ENCODE measurements at places on chromosomes 12 and 14.

DNA sequence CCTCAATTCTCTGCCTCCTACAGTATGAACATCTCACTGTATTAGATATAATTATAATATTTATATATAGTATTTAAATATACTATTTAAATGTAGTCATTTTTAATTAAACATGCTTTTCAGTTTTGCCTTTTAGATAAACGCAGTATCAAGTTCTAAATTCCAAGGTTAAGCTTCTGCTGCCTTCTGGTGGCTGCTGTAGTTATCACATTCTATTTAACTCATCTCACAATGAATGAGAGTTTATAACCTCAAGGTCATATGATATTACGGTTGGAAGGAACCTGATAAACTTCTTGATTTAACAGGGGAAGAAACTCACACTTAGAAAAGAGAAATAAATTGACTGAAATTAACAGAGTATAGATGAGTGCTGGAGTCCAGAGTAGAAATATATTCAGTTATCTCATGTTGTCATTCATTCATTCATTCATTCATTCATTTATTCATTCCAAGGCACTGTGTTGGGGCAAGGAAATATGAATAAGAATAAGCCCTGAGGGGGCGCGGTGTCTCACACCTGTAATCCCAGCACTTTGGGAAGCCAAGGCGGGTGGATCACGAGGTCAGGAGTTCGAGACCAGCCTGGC, 31.9 kb downstream of the GUCY2C start:
- DNase-seq = peak; percentile 62

- no peak for DNase-seq
Measured at GRCh38 chr14:52455291-52456088, 96.8 kb downstream of the TXNDC16 start.

GRCh38 chr14:100988411-100988900, 84.9 kb upstream of the RTL1 start:
- DNase-seq = no peak

DNA sequence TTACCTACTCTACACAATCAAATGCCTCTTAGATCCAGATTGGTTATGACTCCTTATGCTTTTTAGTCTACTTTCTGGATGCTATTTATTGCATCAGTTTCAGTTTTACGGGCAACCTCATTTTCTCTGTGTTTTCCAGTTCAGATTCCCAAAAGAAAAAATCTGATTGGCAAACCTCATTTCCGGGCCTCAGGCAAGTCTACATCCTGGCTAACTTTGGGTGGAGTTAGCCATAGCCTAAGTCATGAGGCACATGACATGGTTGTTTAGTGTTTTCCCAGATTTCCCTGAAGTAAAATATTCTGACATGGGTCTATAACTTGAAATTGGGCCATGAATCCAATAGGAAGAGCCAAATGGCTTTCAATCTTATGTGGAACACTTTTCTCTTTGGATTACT, 339.7 kb downstream of the NUAK1 start:
- DNase-seq = no peak

DNA sequence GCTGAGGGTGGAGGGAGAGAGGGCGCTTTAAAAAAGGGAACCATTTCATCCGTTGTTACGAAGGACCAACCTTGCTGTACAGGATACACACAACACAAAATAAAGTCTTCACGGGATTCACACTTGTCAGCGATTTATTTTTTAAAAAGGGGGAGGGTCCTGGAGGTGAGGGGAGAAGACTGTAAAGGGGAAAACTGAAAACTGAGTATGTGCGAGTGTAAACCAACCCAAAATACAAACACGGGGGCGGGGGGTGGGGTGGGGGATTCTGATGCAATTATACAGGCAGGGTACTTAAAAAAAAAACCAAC, 499 bp upstream of the PRKAG1 start:
- no peak for DNase-seq

DNA sequence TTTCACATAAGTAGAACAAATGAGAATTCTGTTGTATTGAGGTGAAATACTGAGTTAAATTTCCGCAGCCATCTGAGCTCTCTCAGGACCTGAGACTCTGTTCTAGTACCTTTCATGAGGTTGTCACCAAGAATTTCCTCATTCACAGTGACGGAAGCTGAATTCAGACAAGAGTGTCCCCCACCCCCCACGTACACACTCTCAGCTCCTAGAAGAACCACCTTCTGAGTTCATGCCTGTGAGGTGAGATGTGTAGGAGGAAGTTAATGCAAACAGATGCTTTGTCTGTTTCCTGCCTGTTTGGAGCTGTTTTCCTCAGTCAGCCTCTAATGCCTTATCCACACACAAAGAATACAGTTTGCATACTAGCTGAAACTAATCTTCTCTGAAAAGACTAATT, 18.2 kb downstream of the BICDL1 start:
- no peak for DNase-seq

DNA sequence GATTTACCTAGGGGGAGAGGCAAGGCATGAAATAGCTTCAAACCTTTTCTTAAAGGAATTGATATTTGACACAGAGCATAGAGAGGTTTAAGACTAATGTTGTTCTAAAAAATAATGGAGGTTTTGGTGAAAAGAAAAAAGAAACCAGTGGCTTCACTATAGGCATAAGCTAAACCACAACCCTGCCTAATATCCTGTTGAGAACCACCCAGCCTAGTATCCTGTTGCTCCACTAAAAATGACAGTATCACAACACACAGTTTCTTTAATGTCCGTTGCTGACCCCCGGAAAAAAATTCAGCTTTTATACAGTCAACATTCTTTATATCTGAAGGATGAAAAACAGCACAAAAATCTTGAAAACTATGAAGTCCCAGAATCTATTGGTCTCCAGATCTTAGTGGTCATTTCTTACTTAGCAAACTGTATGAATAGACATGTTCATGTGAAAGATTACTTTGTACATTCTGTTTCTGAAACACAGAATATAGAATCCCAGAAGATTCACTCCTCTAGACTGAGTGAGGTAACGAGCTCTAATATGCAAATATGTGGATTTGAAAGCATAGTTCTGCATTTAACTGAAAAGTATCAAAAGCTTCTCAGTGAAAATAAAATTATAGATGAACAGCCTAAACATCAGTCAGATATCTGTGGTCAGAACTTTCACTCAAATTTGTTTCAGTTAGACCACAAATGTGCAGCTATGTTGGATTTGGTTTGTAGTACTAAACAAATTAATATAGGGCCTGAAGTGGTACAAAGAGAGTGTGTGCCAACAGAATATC, 40.5 kb downstream of the GALC start:
- no peak for DNase-seq

DNA sequence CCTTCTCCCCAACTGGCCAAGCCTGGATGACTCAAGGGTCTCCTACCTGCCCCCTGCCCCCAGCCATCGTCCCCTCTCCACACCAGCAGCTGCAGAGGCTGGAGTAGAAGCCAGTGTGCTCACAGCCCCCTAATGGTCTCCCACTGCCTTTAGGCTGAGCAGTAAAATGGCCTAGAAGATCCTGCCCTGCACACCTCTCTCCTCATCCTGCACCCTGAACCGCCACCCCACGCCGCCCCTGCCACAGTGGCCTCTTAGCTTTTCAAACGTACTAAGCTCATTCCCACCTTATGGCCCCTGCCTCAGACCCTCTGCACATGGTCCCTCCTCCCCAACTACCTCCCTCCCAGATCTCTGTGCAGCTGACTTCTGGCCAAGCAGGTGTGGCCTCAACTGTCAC, 46.3 kb downstream of the RBM19 start:
- no peak for DNase-seq

- DNase-seq = no peak
Measured at GRCh38 chr12:1529862-1530591, 64.4 kb downstream of the FBXL14 start.

DNA sequence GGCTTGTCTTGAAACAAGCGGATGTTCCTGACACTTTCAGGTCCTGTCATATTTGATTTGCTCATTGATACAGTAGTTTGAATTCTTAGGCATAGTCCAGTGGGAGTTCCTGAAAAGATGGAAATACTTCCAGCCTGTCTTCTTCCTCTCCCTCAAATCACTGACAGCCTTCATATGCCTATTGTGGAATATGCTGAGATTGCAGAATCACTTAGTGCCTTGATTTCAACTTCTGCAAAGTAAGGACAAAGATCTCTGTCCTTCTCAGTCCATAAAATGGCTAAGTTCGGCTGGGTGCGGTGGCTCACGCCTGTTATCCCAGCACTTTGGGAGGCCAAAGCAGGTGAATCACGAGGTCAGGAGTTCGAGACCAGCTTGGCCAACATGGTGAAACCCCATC, 6.7 kb upstream of the PYGL start:
- DNase-seq = no peak

- peak; percentile 80 for DNase-seq
Measured at GRCh38 chr12:3436461-3437065, 54.4 kb upstream of the PRMT8 start.
